ENCODE measurements at places on chromosomes 3 and 15.

- DNase-seq, result no peak
Observed at GRCh38 chr15:90637693-90638092, 79.5 kb upstream of the BLM start.

DNA sequence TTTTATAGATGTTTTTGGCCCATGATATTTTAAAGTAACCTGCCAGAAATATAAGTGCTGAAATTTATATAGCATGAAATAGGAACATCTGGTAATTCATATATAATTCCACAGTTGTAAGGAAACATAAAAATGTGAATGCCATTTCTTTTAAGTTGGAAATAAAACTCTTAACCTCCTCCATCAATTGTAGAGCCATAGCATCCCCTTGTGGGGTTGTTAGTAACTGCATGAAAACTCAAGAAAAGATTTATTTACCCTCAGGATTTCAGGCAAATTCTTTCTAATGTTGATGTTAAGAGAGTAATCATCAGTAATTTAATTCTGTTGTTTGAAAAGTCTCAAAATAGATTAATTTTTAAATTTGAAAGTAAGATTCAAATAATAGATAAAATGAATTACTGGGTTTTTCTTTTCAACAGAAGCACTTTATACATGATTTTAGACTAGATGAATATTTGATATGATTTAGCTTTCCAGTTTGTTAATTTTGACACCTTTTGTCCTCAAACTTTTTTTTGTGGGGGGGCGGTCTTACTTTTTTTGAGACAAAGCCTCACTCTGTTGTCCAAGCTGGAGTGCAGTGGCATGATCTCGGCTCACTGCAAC, 74.7 kb downstream of the RASA2 start:
- peak; percentile 38 for DNase-seq

- no peak for DNase-seq
Observed at GRCh38 chr3:156300371-156300770, 180.0 kb downstream of the KCNAB1 start.

GRCh38 chr3:15649858-15650257, 48.3 kb downstream of the BTD start:
- no peak for DNase-seq

DNA sequence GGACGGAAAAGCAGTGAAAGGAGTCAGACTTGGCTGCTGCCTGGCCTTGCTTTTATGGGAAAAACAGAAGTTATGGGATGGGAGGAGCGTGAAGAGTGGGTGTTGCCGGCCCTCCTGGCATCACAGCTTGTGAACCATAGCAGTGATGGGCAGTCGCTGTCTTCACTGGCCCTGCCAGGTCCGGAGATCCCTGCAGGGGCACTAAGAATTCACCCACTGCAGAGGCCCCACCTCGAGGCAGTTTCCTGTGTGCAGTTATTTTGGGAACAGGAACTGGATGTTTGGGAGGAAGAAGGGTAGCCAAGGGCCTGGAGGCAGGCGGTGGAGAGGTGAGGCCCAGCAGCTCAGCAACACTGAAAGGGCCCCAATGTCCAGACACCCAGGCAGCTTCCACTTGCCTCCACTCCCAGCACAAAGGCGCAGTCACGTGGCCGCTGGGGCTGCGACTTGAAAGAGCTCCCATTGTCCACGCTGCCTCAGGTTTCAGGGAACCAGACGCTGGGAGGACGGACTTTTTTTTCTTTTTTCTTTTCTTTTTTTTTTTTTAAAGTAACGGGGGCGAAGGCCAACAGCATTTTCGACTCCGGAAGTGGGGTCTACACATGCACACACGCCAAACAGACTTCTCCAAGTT, 255.6 kb downstream of the ZNF621 start:
- DNase-seq, result no peak

DNA sequence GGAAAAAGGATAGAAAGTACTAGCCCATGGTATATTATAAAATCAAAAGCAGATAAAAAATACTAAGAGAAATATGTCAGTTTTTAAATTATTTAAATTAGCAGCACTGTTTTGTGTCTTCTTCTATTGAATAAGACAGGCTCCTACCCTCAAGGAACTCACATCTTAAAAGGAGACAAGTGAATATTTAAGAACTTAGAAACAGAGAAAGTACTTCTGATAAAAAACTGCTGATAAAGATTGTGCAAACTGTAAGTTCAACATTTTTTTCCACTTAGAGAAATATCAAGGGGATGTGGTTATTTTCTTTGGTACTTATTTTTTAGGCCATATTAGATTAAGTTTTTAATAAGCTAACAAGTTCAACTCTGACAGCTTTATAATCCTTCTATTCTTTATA, 3.0 kb upstream of the ANKRD28 start:
- no peak for DNase-seq

DNA sequence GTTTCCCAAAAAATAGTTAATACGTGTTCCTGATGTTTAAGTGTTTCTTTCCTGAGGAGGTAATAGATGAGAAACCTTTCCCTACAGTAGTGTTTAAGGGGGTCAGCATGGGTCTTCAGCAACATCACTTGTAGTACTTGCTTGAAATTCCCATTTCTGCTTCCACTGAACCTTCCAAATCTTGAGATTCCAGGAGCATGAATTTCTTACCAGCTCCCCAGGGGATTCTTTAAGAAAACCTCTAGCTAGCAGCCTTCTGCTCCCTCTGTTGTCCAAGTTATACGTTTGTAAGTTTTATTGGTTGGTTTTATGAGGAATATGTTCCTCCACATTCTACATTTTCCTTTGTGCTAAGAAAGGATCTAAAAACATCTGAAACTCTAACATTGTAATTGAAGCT, 38.2 kb upstream of the ACP3 start:
- DNase-seq, result no peak

- no peak for DNase-seq
Observed at GRCh38 chr3:123281929-123282328, 80.2 kb downstream of the SEC22A start.

- no peak for DNase-seq
Observed at GRCh38 chr3:123419181-123419849, 29.6 kb downstream of the ADCY5 start.

GRCh38 chr3:184377374-184377773, 633 bp downstream of the THPO start:
- no peak for DNase-seq

DNA sequence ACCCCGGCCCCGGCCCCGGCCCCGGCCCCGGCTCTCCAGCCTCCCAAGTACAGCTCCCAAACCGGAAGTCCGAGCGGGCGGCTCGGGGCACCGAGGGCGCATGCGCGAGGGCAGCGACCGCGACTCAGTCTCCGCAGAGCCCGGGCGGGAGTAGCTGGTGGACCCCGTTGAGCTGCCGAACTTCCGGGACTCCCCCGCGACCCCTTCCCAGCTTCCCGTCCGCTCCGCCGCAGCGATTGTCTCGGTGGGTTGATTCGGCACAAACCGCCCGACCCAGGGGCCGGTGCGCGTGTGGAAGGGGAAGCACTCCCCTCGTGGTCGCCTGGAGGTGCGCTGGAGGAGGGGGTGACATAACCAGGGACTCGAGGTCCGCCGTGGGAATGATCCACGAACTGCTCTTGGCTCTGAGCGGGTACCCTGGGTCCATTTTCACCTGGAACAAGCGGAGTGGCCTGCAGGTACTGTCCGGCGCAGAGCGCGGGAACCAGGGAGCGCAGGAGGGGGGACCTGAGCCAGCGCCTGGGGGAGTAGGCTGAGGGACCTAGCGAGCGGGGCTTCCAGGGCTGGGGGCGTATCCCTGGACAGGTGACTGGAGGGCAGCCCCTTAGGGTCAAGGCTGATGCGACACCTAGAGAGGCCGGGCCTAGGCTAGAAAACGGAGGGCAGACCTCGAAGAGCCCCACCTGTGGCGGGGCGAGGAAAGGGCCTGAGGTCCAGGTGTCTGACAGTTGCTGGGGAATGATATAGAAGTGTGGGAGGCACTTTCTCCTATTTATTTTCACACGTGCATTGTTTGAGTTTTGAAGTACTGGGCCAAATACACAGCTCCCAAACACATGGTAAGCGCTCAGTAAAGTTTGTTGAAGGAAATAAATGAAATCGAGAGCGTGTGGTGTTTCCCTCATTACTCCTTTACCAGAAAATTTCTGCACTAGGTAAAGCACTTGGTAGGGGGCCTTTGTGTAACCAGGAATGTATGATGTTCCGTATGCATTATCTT, at the start of the genes TUBGCP4 and ZSCAN29:
Gene TUBGCP4, plus strand, starts transcription at position 127 of the 1,000 bp plus-strand sequence. Its CDS starts 254 bp downstream, at position 381.
Gene ZSCAN29, minus strand, starts transcription at position 69 of the 1,000 bp plus-strand sequence. CDS start 1,130 bp downstream, outside the sequence.
- peak; percentile 83 for DNase-seq

- DNase-seq, result no peak
Observed at GRCh38 chr15:83581381-83581780, 72.5 kb upstream of the ADAMTSL3 start.

- peak; percentile 59 for DNase-seq
Observed at GRCh38 chr3:10224794-10225665, 23.2 kb upstream of the TATDN2 start.

DNA sequence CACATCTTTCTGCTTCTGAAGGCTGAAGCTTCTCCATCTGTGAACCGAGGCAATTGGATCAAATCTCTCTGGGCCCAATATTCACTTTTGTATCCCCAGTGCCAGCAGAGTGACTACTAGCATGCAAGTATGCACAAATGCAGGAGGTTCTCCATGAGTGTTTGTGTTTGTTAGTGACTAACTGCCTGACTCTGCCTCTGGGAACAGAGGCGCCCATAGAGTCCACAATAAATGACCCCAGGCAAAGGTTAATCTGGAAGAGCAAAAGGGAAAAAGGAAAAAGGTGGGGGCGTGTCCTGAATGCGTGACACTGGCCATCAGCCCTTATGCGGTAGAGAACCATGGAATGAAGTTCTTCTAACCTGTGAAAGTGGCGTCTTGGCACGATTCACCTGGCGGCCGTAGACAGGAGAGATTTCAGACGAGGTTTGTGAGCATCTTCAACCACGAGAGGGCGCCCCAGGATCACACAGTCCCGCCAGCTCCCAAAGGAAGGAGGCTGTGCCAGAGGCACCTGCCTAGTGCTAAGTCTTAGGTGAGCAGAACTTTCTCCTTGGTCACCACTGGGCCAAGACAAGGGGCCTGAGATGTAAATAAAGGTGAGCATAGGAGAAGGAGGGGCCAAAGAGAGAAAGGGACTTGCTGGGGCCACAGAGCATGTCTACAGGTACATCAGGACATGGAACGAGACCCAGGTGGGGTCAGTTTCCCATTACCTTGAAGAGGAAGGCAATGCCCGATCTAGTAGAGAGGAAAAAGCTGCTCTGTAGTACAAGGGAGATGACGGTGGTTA, 44.2 kb downstream of the RBPMS2 start:
- peak; percentile 79 for DNase-seq

- no peak for DNase-seq
Observed at GRCh38 chr15:42349186-42349585, 10.1 kb upstream of the CAPN3 start.
